AG04450 (cell line): ENCODE measurements at places on chromosomes 7 and 10. TPM values are rescaled to one million over a fixed set of nuclear protein-coding genes. Genes with fewer than 3 reads are reported as not detected.

DNA sequence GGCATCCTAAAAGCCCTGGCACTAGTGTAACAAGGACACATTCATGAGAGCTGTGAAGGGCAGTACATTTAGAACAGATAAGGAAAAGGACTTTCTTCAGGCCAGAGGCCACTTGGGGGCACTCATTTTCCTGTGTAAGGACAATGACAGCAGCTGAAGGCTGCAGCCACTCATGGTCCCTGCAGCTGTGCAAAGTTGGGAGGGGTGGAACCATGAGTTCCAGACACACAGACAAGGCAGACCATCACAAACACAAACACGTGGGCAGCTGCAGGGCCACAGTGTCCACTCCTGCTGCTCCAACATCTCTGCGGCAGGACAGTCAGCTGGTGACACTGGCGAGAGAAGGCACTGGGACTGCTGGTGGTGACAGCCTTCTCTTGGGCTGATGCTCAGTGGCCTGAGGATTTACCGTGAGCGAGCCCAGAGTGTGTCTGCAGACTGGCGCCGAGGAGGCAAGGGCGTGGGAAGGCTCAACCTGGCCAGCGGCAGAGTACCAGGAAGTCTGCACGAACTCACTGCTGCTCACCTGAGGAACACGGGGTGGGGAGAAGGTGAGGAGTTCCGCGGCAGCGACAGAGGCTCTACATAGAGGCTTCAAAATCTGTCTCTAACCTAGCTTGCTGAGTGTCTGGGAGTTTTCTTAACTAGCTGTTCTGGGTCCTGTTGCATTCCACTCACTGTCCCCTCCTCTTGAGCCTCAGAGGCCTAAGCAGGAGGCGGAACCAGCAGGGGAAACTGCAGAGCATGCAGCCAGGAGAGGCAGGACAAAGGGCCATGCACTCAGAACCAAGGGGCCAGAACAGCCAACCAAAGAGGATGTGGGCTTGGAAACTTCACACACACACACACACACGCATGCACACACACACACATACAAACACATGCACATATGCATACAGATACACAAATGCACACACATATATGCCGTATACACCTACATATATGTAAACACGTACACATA, 76.5 kb upstream of the DDC start:
- no peak for DNase-seq

Gene MACC1
- 0.06 and 0.07 TPM in 2 replicates for polyA plus RNA-seq

DNA sequence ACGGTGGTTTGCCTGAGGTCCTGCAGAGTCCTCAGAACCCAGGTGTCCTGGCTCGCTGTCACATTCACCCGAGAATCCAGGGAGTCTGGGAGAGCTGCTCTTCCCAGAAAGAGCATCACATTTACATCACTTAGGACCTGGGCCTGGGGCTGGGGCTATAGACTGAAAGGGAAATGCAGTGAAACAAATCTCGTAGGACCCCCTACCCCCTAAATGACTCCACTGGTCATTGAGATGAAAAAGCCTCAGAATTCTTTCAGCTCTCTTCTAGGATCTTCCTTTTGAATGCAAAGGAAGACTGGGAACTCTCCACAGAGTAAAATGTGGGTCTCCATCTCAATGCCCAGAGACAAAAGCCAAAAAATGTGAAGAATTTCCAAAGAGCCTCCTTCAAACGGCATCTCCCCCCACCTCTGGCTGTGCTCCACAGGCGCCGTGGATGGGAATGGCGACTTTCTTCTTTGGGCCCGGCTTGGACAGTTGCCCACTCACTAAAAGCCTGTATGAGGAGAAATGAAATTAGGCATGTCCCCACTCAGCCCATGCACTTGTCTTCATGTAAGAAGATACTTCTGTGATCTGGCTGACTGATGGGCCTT, 49.0 kb upstream of the PODXL start:
- no peak for DNase-seq

- no peak for DNase-seq
These were observed 28.9 kb upstream of the FZD1 start for GRCh38 chr7:91235211-91235832.

DNA sequence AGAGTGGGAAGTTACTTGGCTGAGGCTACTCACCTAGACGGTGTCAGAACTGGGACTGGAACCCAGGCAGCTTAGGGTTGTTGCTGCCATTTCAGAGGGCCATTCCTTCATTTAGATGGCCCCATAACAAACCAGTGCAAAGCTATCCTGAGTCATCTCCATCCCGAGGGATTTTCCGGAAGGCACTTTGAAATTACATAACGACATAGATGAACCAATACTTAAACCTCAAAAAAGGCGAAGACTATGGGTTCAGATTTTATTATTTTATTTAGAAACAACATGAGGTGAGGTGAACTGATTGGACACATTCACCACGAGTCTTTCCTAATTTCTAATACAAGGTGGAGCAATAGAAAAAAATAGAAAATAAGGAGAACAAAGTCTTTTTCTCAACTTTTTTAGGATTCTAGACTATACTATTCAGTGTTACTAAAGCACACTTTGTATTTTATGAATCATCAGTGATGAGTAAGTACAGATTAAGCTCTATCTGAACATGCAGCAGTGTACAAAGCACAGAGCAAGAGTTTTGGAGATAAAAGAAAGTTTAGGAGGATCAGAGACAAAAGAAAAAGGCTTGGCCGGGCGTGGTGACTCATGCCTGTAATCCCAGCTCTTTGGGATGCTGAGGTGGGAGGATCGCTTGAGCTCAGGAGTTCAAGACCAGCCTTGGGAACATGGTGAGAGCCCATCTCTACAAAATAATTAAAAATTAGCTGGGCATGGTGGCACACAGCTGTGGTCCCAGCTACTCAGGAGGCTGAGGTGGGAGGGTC, 79.5 kb upstream of the SVIL start:
- DNase-seq, result peak; percentile 61

Gene PHKG1
- 0.20 and 0.26 TPM in 2 replicates for polyA plus RNA-seq

- peak; percentile 65 for DNase-seq
These were observed 33.7 kb downstream of the NRBF2 start for GRCh38 chr10:63166742-63167258.

Gene PRSS1
- polyA plus RNA-seq, result not detected in 2 replicates

DNA sequence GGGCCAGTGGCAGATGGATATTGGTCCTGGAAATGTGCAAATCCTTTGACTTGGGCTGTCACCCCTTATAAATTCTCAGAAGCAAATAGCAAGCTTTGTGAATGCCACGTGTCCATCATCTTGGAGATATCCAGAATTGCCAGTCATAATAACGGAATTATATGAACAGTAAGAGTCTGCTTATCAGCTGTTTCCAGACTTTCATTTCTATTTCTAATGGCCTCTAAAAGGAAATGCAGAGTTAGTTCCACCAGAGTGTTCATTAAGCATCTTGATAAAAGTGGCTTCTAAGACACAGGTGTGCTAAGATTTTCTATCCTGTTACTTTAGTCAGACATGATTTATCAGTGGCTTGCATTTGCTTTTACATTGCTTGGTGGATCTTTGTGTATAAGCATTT, 87.4 kb downstream of the RAMP3 start:
- no peak for DNase-seq

Gene NUDT13
- polyA plus RNA-seq, result 1.4 TPM in 2 replicates

DNA sequence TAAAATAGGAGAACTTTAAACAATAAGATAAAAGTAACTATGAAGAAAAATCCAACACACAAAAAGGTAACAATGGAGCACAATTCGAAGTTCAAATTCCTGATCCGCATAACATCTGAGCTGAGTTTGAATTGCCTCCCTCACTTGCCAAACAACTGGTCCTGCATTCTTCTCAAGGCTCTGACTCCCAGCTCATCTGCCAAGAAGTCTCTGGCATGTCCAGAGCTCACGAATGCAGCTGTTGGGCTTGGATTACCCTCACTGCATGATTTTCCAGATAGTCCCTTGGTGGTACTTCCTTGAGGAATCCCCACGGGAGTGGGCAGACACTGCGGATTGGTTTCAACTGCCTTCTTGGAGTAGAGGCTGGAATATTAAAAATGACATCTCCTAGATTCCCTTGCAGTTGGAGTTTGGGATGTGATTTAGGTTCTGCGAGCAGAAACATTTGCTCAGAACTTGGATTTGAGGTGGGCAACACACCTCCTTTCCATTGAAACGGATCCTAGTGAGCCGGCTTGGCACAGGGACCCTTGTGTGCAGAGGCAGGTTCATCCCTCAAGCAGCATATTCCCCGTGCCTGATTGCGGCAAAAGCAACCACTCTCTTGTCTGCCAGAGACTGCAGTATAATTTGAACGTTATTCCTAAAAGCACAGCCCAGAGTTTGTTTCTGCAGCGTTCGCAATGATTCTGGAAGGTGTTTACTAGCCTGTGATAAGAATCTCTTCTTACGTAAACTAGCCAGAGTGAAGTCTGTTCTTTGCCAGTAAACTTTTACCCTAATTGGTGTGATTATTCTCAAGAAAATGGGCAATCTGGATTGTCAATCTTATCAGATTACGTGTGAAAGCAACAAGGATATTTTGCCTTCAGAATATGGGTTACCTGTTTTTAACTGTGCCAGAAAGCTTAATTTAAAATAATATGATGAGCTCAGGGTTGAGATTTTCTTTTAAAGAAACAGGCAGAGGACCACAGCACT, 23.4 kb upstream of the PRKCQ start:
- DNase-seq, result no peak

DNA sequence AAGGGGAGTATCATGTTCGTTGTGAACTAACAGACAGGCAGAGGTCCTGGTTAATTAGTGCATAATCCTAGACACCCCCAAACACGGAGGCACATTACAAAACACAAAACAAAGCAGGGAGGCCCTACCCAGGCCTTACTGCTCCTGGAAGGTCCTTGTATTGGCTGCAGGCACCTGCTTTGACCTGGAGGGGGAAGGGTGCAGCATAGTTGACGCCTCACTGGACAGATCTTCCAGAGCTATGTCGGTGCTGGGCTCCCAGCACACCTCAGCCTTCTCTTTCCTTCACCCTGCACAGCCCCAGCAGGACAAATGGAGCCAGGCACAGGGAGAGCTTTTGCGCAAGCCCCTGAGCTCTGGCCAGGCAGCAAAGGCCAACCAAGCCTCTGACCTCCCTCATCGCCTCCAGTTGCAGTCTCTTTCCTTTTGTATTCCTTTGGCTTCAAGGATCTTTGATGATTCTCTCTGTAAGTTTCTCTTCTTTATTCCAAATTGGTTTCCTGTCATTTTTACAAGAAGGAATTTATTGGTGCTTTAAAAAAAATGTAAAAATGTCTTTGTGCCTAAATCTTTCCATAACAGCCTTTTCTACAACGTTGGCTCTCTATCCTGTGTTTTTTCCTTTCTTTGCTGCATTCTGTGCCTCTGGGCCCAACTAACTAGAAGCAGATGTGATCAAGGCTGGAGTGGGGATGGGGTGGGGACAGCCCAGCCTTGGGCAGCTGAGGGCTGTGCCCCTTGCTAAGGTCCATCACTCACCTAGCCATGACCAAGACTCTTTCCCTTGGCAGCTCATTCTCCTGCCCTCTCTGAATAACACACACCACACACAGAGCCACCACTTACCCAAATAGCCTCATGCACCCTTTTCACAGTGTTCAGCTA, 317.1 kb upstream of the NPVF start:
- no peak for DNase-seq

Gene C10orf143
- 1.7 and 1.9 TPM in 2 replicates for polyA plus RNA-seq

- DNase-seq, result no peak
These were observed 160.4 kb downstream of the KIF20B start for GRCh38 chr10:89861584-89862301.

- no peak for DNase-seq
These were observed 80.1 kb upstream of the APBB1IP start for GRCh38 chr10:26358071-26358470.

DNA sequence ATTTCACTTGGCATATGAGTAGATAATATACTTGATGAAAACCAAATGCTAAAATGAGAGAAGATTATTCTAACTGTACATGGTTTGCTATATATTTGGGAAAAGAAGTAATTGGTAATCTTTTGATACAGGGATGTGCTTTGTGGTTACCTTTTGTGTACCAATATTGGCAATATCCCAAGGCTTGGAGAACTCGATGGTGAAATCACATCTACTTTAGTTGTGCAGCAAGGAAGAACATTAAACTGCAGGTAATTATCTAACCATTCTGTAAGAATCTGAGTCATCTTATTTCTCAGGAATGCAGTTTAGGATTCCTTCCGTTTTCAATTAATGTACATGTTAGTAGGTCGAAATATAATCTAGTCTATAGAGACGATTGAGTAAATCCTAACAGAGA, 64.1 kb downstream of the SRI start:
- DNase-seq, result no peak

- DNase-seq, result no peak
These were observed 9.1 kb upstream of the CXCL12 start for GRCh38 chr10:44393834-44394547.

- DNase-seq, result peak; percentile 13
These were observed 65.9 kb downstream of the DGKB start for GRCh38 chr7:14836571-14837189.

GRCh38 chr10:96716390-96716789, 3.9 kb downstream of the PIK3AP1 start:
- DNase-seq, result no peak

Gene KCNK18
- not detected in 2 replicates for polyA plus RNA-seq

Gene KIF11
- polyA plus RNA-seq, result 5.2 and 7.6 TPM in 2 replicates

Gene PLAC9
- 11.5 and 14.2 TPM in 2 replicates for polyA plus RNA-seq

DNA sequence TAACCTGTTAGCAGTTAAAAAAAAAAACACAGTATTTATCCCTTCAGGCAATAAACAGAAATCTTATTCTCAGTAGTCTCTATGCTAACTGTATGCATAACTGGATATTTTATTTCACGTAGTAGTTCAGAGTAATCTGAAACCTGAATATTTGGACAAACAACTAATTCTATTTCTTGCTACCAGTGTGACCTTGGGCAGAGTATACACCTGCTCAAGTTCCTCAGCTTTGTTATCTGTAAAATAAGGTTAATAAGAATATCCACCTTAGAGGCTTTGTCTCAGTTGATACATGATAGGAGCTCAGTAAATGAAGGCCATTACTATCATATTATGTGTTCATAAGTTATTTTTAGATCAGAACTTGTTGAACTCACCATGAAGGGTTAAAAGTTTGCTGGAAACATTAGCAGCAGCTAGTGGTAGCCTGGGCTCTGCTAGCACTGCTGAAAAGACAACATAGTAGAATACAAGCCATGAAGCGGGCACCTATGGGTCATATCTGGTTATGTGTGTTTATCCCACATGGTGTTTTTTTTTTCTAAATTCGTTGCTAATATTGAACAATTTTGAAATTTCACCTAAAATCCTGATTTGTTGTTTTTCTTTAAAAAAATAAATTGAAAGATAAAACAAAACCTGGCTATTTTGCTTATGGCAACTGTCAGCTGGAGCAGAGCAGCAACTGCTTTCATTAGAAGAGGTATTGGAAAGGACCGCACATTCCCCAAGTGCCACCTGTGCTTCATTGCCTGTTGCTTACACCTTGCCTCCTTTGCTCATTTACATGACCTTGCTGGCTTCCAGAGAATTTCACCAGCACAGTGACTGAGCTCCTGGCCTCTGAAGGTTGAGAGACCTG, 303.0 kb downstream of the PRKG1 start:
- no peak for DNase-seq

Gene HOXA10
- polyA plus RNA-seq, result 0.36 and 0.47 TPM in 2 replicates
